ENCODE measurements at places on chromosomes 2 and 18.

- no peak for DNase-seq
These were observed 23.7 kb downstream of the TIMM21 start for GRCh38 chr18:74171910-74172606.

DNA sequence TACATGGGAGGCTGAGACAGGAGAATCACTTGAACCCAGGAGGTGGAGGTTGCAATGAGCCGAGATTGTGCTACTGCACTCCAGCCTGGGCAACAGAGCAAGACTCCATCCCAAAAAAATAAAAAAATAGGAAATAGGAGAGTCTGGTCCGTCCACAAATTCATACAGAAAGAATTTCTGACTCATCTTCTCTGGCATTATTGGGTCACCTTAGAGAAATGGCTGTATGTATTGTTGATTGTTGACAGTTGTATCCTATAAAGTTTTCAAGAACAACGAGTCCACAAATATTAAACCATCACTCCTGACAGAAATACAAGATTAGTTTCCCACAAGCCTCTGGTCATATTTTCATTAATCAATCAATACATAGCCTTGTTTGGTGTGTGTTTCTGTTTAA lies 20.4 kb downstream of the RBM43 start:
- peak; percentile 35 for DNase-seq

DNA sequence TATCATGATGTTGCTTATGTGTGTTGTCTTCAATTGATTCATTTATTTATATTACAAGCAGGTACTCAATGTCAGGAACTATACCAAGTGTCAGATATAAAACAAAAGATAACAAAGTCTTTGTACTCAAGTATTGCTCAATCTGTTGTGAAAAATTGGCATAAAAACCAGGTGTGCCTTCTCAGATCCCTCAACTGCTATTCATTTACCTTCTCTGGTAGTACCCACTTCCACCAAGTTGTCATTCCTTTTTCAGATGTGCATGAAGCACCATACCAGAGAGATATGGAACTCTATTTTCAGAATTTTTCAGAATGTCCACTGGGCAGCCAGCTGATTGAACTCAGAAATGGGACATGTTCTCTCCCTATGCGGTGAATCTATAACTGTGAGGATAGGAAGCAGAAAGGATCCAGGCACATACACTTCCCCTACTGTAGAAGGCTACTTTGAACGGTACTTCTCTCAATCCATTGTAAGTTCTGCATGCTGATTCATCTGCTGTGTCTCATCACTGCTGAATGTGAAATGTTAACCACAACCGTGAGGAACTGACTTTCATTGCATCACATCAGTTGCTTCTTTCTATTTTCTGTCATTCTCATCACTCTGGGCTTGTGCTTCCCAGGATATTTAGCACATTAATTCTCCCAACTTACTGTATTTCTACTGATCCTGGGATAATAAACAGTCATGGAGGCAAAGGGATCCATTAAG lies 1621.3 kb downstream of the SUCLG1 start:
- DNase-seq: peak; percentile 83

GRCh38 chr18:56202678-56203077 lies 435.7 kb downstream of the TXNL1 start:
- DNase-seq: no peak

DNA sequence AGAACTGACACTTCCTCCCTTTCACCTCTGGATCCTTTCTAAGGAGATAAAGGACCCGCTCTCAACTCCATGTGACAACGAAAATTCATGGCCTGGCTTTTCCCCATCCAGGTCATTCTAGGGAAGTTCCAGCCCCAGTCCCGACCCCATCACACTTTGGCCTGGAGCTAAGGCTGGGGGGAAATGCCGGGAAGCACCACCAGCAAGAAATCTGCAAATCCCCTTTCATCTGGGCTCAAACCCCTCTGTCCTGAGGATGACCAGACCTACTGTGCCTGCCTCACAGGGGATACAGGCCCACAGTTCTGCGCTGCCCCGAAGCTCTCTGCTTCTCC lies 1.3 kb downstream of the SIX2 start:
- DNase-seq: no peak

DNA sequence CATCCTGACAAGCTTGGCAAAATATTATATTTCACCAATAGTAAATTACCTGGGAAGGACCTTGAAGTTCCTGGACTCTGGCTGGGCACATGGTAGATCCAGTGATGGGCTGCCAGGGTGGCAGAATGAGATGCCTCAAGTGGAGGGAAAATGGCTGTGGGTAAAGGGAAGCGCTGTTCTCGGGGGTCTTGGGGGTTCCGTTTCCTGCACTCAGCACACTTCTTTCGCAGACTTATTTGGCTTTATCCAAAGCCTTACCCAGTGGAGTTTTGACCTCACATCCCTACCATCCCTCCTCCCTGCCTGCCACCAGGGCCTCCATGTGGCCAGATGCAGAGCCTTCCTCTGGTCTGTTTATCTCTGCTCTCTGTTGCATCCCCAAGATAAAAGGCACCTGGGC lies 654.9 kb upstream of the HS6ST1 start:
- no peak for DNase-seq

DNA sequence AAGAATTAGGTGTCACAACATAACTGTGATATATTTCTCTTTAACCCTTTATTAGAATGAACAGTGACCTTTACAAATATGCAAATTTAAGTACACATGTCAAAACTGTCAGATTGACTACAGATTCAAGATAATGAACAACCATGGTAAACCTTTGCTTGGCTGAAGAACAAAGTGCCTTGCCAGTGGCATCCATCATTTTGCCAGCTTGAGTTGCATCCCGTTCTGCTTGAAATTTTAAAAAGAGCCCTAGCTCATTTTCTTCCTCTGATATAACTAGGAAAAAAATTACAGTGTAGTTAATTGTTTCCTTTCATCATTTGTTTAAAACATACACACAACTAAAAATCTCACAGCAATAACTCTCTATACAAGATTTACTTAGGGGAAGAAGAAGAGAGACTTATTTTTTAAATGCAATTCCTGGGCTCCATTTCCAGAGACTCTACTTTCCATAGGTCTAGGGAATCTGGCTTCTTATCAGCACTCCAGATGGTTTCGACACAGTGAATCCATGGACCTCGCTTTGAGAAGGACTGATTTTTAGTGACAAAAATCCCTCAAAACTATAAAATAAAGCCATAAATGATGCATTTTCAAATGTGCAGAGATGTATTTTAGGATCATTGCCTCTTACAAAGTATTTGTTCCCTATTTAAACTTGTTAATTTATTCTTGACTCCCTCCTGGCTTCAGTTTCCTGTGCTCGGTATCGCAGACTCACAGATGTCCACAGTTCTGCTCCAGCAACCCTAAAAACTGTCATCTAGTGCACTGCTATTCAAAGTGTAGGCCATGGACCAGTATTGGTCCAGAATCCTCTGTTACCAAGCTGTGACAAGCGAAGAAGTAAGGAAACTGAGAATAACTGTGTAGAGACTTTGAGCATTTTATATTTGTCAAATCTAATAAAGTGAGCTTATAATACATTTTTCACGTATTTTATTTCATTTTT lies 50.1 kb downstream of the ICA1L start:
- DNase-seq: no peak

GRCh38 chr2:215136669-215137328 lies 1.6 kb downstream of the ABCA12 start:
- DNase-seq: peak; percentile 12

DNA sequence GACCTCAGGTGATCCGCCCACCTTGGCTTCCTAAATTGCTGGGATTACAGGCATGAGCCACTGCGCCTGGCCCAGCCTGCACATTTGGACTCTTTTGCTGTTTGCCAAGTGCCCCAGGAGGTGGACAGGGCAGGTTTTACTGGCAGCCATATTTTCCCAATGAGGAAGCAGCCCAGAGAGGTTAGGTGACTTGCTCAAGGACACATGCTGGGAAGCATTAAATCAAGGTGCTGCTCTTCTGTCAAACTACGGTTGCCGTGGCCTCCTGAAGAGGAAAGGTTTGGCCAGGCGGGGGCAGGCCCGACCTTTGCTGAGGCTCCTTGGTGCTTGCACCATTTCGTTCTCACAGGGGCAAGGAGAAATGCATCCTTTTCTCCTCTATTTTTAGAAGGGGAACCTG lies 44.0 kb downstream of the DNMT3A start:
- DNase-seq: no peak

DNA sequence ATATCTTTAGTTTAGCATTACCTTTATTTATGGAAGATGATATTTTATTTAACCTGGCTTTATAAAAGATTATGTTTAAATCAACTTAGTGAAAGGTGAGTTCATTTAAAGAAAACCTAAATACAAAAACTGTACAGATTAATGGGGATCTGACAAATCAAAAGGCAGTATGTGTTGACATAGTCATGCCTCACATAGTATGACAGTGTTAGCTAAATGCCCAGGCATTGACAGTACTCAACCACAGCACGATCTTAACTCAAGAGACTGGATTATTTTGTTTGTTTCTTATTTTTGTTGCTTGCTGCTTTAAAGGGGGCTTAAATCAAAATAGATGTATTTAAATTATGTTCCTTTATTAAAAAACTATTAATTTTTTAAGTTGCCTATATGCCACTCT lies 7.8 kb downstream of the DOK6 start:
- no peak for DNase-seq

DNA sequence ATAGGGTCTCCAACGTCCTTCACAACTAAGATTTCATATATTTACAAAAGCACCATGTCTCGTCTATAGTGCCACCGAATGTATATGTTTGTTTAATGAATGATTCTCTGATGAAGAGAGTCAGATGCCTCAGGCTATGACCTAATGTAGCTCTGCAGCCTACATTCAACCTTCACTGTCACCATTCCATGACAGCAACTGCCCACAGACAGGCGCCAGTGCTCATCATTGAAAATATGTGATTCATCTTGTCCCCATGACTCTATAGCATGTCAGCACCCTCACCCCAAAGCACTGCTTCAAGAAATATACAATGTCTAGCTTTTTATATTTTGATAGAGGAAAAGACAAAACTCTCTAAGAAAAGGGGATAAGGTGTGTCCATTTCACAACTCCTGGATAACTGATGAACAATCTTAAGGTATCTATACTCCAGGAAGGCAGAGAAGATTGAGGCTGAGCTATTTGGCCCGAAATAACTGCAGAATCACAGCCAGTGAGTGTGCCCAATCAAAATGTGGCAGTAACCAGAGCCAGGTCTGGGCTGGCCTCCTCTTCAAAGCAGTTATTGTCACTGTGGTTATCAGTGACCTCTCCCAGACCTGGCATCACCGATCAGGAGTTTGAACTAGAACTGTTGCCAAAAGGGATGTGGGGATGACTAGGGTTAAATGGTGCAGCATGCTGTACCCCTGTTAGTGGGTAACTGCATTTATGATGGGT lies 246.6 kb downstream of the SETBP1 start:
- DNase-seq: peak; percentile 22

DNA sequence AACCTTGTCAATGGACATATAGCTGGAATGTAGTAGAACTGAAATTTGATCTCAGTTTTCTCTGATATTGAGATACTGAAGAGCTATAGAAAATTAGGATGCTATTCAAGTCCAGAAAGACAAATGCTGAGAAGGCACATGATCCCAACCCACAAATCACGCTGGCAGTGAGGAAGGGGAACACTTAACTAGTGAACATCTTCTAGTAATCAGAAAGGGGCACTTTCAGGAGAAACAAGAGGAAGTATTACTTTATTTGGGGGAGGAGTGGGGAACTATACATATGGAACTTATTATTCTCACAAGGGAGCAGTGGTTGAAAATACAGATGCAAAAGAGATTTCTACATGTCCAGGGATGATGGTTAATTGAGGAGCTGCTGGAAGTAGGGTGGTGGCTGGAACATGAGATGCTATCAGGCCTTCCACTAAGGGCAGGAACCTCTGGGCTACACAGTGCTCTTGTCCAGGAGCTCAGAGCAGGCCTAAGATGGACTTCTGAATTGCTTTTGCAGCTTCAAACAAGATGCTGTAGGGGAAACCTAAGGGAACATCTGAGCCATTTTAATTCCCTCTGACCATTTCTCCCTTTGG lies 79.3 kb downstream of the TGFA start:
- DNase-seq: no peak

- no peak for DNase-seq
These were observed 301.4 kb upstream of the TNP1 start for GRCh38 chr2:217160978-217161973.

GRCh38 chr2:185638771-185639170 lies 99.8 kb upstream of the FSIP2 start:
- DNase-seq: no peak

- DNase-seq: peak; percentile 54
These were observed 49.3 kb upstream of the RAB6D start for GRCh38 chr2:131413148-131413747.

DNA sequence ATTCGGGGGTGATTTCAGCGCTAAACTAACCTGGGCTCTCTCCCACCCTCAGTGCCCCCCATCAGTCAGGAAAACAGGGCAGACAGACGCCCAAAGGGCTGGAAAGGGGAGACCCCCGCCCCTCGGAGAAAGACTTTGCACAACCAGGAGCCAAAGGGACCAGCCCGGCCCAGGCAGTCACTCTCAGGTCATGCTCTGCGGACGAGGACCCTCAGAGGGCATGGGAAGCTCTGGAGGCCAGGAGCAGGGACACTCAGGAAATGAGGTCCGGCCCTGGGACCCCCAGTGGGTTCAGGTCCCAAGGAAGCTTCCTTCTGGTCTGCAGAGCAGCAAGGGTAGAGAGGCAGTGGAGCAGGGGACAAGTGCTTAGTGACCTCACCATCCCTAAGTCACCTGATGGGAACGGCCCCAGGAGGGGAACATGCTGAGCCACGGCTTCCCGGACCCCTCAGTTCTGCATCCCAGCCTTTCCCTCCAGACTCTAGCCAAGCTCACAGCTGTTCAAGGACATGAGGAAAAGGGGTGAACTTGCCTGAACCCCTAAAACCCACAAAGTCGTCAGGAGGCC lies 88.0 kb upstream of the GPC1 start:
- no peak for DNase-seq
